CD4-positive, alpha-beta T cell (primary cell): ENCODE measurements at places on chromosomes 1 and 21.

GRCh38 chr1:167713330-167714081, 8.3 kb upstream of the MPZL1 start:
- DNase-seq = peak; percentile 24

- DNase-seq = no peak
These were observed 13.5 kb upstream of the SLC19A1 start for GRCh38 chr21:45555557-45556301.

GRCh38 chr1:186244825-186245224, 130.2 kb downstream of the TPR start:
- DNase-seq = no peak

- DNase-seq = no peak
These were observed 114.9 kb downstream of the HUNK start for GRCh38 chr21:31987696-31988095.
